ENCODE measurements at places on chromosomes 12 and 14. TPM values are rescaled to one million over a fixed set of nuclear protein-coding genes. Genes with fewer than 3 reads are reported as not detected.

DNA sequence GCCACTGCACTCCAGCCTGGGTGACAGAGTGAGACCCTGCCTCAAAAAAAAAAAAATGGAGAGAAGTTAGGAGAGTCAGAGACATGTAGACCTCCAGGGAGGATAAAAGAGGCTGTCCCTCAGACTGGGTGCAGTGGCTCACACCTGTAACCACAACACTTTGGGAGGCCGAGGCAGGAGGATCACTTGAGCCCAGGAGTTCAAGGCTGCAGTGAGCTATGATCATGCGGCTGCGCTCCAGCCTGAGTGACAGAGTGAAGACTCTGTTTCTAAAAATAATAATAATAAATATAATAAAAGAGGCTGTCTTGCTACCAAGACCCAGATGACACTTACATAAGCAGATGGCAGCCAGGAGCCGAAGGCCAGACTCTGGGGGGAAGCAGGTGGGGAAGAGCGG lies 18.5 kb downstream of the SLC7A8 start:
- H3K4me1 ChIP-seq: peaks cover 9% of the 10 kb centered on the region
- no peaks in the 10 kb centered on the region for H3K36me3 ChIP-seq
- no peak for DNase-seq
- H3K27me3 ChIP-seq: peaks cover 11% of the 10 kb centered on the region

DNA sequence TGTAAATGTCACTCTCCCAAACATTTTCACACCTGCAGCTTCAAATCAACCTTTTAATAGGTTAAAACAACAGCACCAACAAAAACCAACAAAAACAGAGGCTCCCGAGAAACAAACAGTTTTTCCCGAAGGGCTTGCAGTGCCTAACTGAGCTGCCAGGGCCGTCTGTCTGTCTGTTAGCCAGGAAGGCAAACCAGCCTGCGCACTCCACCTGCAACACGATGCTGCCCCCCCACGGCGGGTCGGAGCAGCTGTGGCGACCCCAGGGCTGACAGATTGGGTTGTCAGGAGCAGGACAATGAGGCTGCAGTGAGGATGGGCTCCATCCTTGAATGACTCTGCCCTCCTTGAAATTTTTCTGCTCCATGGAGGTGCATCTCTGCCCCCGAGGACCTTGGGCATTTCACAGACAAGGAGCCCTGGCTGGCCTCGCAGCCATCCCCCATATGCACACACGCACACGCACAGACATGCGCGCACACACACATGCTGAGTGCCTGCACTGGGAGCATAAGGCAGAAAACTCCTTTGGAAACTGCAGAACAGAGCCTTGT lies 2.6 kb downstream of the RTL1 start:
- DNase-seq: no peak
- peaks cover 6% of the 10 kb centered on the region for H3K27me3 ChIP-seq
- H3K36me3 ChIP-seq: peaks cover 15% of the 10 kb centered on the region

- H3K36me3 ChIP-seq: no peaks in the 10 kb centered on the region
- H3K4me3 ChIP-seq: no peak overlapping the region
- no peak overlapping the region for H3K27ac ChIP-seq
- H3K4me1 ChIP-seq: peaks cover 19% of the 10 kb centered on the region
- H3K27me3 ChIP-seq: no peaks in the 10 kb centered on the region
Measured at GRCh38 chr12:2282318-2282717, 229.5 kb downstream of the CACNA1C start.

- H3K36me3 ChIP-seq: no peaks in the 10 kb centered on the region
- peaks cover 6% of the 10 kb centered on the region for H3K4me1 ChIP-seq
- H3K27ac ChIP-seq: no peak overlapping the region
- H3K27me3 ChIP-seq: no peaks in the 10 kb centered on the region
Measured at GRCh38 chr14:100747021-100747586, 20.4 kb downstream of the DLK1 start.

CISTR gene
- total RNA-seq: not detected

- H3K4me1 ChIP-seq: peaks cover 26% of the 10 kb centered on the region
- H3K27me3 ChIP-seq: no peaks in the 10 kb centered on the region
- no peak for DNase-seq
- H3K27ac ChIP-seq: no peak overlapping the region
Measured at GRCh38 chr12:104177336-104177662, 38.3 kb upstream of the TXNRD1 start.

DNA sequence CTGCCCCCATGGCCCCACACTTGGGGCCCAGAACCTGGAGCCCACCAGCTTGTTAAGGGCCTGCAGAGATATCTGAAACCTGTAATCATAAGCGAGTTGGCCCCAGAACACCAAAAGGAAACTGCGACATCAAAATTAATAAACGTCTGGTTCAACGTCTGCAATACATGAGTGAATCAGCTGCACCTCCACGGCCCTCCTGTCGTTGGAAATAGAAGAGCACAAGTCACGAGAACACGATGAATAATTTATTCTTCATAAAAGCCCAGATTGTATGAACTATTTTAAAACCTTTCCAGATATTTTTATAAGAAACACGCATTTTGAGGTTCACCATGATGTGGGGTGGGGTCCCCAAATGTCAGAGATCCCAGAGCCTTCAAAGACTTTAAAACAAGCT lies 9.7 kb upstream of the CMKLR1 start:
- H3K27ac ChIP-seq: no peak overlapping the region
- H3K4me3 ChIP-seq: no peak overlapping the region
- DNase-seq: no peak

GRCh38 chr12:3604748-3605586 lies 114.0 kb downstream of the PRMT8 start:
- H3K27me3 ChIP-seq: peaks cover 9% of the 10 kb centered on the region
- no peak overlapping the region for H3K4me3 ChIP-seq
- H3K27ac ChIP-seq: no peak overlapping the region
- H3K36me3 ChIP-seq: no peaks in the 10 kb centered on the region
- DNase-seq: no peak

CDCA3 gene
- total RNA-seq: 2.3 TPM

GLS2 gene
- 0.94 TPM for total RNA-seq

DNA sequence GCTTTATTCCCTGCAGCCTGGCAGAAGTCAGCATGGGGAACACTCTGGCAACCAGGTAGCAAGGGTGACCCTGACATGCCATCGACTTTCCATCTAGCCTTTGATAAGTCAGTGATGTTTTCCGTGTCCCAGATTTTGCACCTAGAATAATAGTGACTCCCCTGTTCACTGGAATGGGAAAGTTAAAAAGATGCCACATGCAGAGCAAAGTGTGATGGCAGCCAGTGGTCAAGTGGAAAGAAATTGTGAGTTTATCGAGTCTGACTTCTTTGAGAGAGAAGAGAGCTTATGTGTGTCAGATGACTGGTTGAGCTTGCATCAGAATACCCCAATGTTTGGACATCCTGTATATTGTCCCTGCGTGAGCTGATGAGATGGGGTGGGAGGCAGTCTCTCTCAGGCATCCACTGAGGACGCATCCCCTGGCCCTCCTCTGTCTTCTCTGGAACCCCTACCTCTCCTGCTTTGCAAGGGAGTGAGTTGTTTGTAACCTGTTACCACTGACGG lies 148.5 kb downstream of the GCH1 start:
- H3K27me3 ChIP-seq: no peaks in the 10 kb centered on the region
- no peaks in the 10 kb centered on the region for H3K4me1 ChIP-seq
- H3K4me3 ChIP-seq: no peak overlapping the region
- no peak overlapping the region for H3K27ac ChIP-seq
- H3K36me3 ChIP-seq: peaks cover 12% of the 10 kb centered on the region

TBC1D30 gene
- 1.2 TPM for total RNA-seq

CRIP1 gene
- 21.3 TPM for total RNA-seq

SIX6 gene
- not detected for total RNA-seq

CLEC2D gene
- total RNA-seq: 4.7 TPM

- DNase-seq: no peak
- no peaks in the 10 kb centered on the region for H3K36me3 ChIP-seq
- H3K4me1 ChIP-seq: no peaks in the 10 kb centered on the region
- no peaks in the 10 kb centered on the region for H3K27me3 ChIP-seq
- H3K27ac ChIP-seq: no peak overlapping the region
Measured at GRCh38 chr12:19005257-19005801, 124.2 kb upstream of the PLEKHA5 start.

DNA sequence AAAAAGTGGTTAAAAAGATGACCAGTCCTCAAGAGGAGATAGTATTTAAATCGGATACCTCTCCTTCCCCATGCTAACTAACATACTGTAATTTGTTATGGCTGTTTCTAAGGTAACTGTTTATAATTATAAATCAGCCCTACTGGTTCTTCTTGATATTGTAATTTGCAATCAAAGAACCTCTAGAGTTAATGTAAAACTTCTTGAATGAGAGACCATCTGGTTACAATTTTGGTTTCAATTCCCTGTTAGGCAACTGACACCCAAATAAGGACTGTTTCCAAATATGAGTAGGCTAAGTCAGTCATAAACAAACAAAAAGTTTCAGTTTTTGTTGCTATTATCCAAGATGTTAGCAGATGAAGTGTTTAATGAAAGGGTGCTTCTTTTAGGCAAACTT lies 120.2 kb upstream of the DNM1L start:
- no peaks in the 10 kb centered on the region for H3K27me3 ChIP-seq
- H3K4me3 ChIP-seq: no peak overlapping the region
- peaks cover 6% of the 10 kb centered on the region for H3K4me1 ChIP-seq
- H3K36me3 ChIP-seq: no peaks in the 10 kb centered on the region
- DNase-seq: no peak

RHOJ gene
- 29.6 TPM for total RNA-seq

GRCh38 chr12:109462868-109463692 lies 14.0 kb downstream of the KCTD10 start:
- DNase-seq: peak; percentile 99
- peak overlapping the region; percentile 42 for H3K4me3 ChIP-seq
- peak overlapping the region; percentile 92 for H3K27ac ChIP-seq
- H3K4me1 ChIP-seq: peaks cover 64% of the 10 kb centered on the region
- no peaks in the 10 kb centered on the region for H3K27me3 ChIP-seq
- peaks cover 13% of the 10 kb centered on the region for H3K36me3 ChIP-seq

DNA sequence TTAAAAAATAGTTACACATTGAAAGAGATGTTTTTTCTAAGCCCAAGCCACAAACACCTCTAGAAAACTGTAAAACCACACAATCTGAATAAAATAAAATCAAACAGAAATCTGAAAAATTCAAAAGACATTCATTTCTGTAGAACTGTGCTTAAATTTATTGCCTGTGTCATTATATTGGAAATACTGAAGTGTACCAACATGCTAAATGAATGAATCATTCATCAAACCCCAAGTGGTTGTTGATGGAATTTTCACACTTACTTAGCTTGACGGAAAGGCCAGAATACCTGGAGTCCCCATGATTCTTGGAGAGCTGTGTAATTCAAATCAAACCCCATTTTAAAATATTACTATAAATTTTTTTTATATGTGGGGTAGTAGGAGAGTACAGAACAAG lies 2.7 kb downstream of the KITLG start:
- H3K27me3 ChIP-seq: no peaks in the 10 kb centered on the region
- peak overlapping the region; percentile 94 for H3K4me3 ChIP-seq
- peaks cover 13% of the 10 kb centered on the region for H3K4me1 ChIP-seq

GRCh38 chr12:124375141-124375788 lies 80.4 kb downstream of the RFLNA start:
- H3K4me1 ChIP-seq: peaks cover 18% of the 10 kb centered on the region
- H3K4me3 ChIP-seq: no peak overlapping the region
- no peak overlapping the region for H3K27ac ChIP-seq
- H3K36me3 ChIP-seq: peaks cover 27% of the 10 kb centered on the region

FRMD6 gene
- 498 TPM for total RNA-seq

SLC25A47 gene
- not detected for total RNA-seq

GRCh38 chr12:85733221-85733840 lies 102.9 kb downstream of the RASSF9 start:
- H3K27ac ChIP-seq: no peak overlapping the region
- no peaks in the 10 kb centered on the region for H3K27me3 ChIP-seq
- peaks cover 4% of the 10 kb centered on the region for H3K4me1 ChIP-seq
- DNase-seq: peak; percentile 39
- H3K4me3 ChIP-seq: no peak overlapping the region

- H3K4me1 ChIP-seq: peaks cover 3% of the 10 kb centered on the region
- H3K4me3 ChIP-seq: no peak overlapping the region
- no peak overlapping the region for H3K27ac ChIP-seq
Measured at GRCh38 chr14:100710391-100710790, 16.3 kb upstream of the DLK1 start.

TRMT5 gene
- total RNA-seq: 14.8 TPM

OAS1 gene
- total RNA-seq: 132 TPM

DNA sequence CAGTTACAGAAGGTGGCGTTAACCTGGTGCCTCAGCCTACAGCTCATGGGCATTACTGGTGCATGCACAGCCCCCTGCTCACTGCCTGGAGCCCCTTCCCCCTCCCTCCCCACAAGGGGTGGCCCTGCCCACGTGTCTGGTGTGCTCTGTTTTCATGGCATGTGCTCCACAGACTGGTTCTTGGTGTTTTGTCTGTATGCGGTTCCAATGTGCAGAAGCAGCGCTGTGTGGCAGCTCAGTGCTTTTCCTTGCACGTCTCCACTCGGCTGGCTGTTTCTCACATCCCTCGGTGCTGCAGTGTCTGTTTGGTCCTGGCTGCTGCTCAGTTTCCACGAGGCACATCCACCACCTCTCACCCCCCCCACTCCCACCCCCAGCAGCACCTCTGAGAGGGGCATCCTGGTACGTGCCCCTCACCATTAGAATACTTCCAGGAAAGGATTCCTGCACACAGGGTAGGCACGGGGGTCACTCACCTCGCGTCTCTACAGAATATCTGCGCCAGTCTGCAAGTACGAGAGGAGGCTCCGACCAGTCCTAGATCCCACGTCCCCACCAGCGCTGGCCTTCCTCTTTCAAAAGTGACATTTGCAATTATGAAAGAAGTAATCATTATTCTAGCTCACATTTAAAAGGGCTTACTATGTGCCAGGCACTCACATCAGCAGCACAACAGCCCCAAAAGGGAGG lies 27.1 kb downstream of the DIO3 start:
- DNase-seq: no peak
- H3K27ac ChIP-seq: no peak overlapping the region
- H3K36me3 ChIP-seq: no peaks in the 10 kb centered on the region
- no peaks in the 10 kb centered on the region for H3K27me3 ChIP-seq

GRCh38 chr12:42585841-42586216 lies 3.7 kb downstream of the PRICKLE1 start:
- no peaks in the 10 kb centered on the region for H3K36me3 ChIP-seq
- H3K4me1 ChIP-seq: peaks cover 38% of the 10 kb centered on the region
- H3K27me3 ChIP-seq: no peaks in the 10 kb centered on the region
- no peak for DNase-seq

GRCh38 chr14:104975481-104976197 lies 2.5 kb downstream of the AHNAK2 start:
- no peak overlapping the region for H3K27ac ChIP-seq
- H3K36me3 ChIP-seq: no peaks in the 10 kb centered on the region
- H3K4me1 ChIP-seq: peaks cover 67% of the 10 kb centered on the region
- H3K27me3 ChIP-seq: no peaks in the 10 kb centered on the region
- H3K4me3 ChIP-seq: no peak overlapping the region

Measured in astrocyte (in vitro differentiated cells and primary cell).